ENCODE measurements at places on chromosomes 2 and 18. TPM values are rescaled to one million over a fixed set of nuclear protein-coding genes. Genes with fewer than 3 reads are reported as not detected.

GRCh38 chr2:214706986-214707385 lies 102.5 kb downstream of the BARD1 start:
- no peak for DNase-seq
- H3K27ac ChIP-seq: no peak overlapping the region
- H3K36me3 ChIP-seq: peaks cover 4% of the 10 kb centered on the region
- no peaks in the 10 kb centered on the region for H3K27me3 ChIP-seq
- H3K4me3 ChIP-seq: no peak overlapping the region

DNA sequence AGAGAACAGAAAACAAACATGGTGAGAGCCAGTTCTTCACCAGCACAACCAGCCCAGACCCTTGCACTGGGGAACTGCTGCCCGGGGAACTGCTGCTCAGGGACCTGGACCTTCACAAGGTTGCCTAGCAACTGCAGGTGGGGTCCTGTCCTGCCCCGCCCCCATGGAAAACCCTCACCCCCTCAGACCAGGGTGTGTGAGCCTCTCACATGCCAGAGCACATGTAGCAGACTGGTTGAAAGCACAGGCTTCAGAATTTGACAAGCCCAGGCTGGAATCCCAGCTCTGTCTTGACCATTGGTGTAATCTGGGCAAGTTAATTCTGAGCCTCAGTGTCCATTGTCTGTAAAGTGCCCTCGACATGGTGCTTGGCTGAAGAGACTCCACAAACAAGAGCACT lies 118.6 kb downstream of the LOXHD1 start:
- no peak overlapping the region for H3K4me3 ChIP-seq
- H3K27me3 ChIP-seq: peaks cover 38% of the 10 kb centered on the region
- H3K4me1 ChIP-seq: no peaks in the 10 kb centered on the region

GAREM2 gene
- 26.4 TPM for total RNA-seq

DNA sequence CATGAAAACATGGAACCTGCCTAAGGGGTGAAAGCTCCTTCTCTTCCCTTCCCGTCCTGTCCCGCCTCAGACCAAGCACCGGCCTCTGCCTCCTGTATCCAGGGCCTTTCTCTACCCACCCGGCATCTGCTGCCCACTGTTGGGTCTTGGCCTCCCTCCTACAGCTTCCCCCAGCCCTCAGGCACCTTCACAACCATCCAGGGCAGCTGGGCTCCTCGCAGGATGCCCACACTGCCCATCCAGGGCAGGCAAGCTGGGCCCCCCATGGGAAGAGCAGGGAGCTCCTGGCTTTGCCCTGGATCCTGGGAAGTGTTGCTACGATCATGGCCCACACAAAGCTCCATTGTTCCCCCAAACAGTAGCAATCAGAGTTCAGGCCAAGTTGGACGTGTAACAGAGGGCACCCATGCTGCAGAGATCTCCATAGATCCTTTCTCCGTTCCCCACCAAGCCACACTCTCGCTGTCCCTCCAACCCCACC lies 206.6 kb downstream of the NDUFA10 start:
- H3K27ac ChIP-seq: no peak overlapping the region
- H3K27me3 ChIP-seq: peaks cover 36% of the 10 kb centered on the region
- peaks cover 9% of the 10 kb centered on the region for H3K4me1 ChIP-seq
- no peak for DNase-seq

DUSP2 gene
- 40.6 TPM for total RNA-seq

FAM161A gene
- 9.3 TPM for total RNA-seq

GRCh38 chr2:236215196-236215595 lies 47.0 kb upstream of the GBX2 start:
- no peak overlapping the region for H3K4me3 ChIP-seq
- H3K27ac ChIP-seq: no peak overlapping the region
- H3K4me1 ChIP-seq: no peaks in the 10 kb centered on the region
- no peaks in the 10 kb centered on the region for H3K36me3 ChIP-seq
- peaks cover 22% of the 10 kb centered on the region for H3K27me3 ChIP-seq

DNA sequence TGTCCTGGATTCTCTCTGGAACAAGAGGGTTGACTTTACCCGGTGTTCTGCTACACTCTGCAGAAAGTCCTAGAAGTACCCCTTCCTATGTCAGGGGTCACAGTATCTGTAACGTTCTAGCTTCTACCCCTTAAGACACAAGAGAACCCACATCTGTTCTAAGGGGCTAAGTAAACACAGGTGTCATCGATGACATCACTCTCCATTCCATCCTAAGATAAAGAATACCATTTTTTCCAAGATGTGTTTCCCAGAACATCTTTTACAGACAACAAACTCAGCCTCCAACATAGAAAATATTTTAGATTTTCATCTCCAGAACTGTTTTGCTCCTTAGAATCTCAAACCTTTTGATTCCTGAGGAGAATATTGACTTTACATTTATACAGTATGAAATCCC lies 239.1 kb downstream of the TRIB2 start:
- H3K4me1 ChIP-seq: peaks cover 20% of the 10 kb centered on the region
- H3K27me3 ChIP-seq: no peaks in the 10 kb centered on the region
- H3K27ac ChIP-seq: no peak overlapping the region
- DNase-seq: no peak
- H3K36me3 ChIP-seq: peaks cover 2% of the 10 kb centered on the region
- H3K4me3 ChIP-seq: no peak overlapping the region

RAB6D gene
- total RNA-seq: not detected

- no peak overlapping the region for H3K27ac ChIP-seq
- H3K27me3 ChIP-seq: peaks cover 12% of the 10 kb centered on the region
- H3K4me3 ChIP-seq: no peak overlapping the region
- no peak for DNase-seq
- peaks cover 3% of the 10 kb centered on the region for H3K4me1 ChIP-seq
Measured at GRCh38 chr2:198657512-198658121, 800.1 kb downstream of the SATB2 start.

DNA sequence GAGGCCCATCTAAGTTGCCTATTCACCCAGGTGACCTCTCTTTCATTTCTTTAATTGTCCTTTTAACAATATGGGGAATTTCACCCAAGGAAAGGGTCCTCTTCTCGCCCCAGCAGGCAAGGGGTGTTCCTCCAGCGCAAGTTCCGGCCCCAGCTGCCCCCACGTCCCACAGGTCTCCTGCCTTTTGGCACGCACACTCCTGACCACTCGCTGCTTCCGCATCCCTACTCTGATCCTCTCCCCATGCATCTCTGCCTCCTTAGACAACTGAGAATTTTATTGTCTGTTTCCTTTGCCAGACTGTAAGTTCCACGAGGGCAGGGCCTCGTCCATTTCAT lies 684 bp upstream of the ARPC2 start:
- peak overlapping the region; percentile 86 for H3K4me3 ChIP-seq
- peak overlapping the region; percentile 94 for H3K27ac ChIP-seq
- H3K4me1 ChIP-seq: peaks cover 36% of the 10 kb centered on the region
- DNase-seq: no peak

DNA sequence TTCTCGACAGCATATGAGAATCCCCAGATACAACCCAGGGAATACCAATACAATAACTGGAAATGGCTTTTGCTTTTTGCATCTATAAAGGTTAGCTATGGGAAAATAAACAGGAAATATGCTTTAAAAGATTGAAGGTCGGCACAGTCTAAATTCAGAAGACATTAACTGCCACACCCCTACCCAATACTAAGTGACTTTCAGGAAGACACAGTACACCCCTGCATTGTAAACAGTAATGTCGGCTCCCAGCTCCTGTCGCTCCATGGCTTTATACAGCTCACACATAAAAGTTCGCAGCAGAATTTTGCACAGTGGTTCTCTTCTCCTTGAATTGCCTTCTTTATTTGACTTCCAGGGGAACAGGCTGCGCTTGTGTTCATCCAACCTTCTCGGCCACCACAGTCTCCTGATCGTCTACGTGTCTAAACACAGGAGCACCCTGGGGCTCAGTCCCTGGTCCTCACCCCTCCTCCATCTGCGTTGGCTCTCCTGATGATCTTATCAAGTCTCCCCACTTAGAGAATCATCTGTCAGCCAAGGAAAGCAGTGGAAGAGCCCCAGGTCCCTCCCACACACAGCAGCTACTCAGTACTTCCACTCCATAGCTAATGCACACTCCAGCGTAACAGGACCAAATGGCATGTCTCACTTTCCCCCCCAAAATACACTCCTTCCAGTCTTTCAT lies 22.7 kb downstream of the CYB5A start:
- H3K4me3 ChIP-seq: no peak overlapping the region
- H3K4me1 ChIP-seq: peaks cover 14% of the 10 kb centered on the region
- no peak for DNase-seq

GRCh38 chr2:20225294-20226151 lies 593 bp upstream of the SDC1 start:
- H3K27me3 ChIP-seq: no peaks in the 10 kb centered on the region
- H3K27ac ChIP-seq: peak overlapping the region; percentile 64
- H3K4me1 ChIP-seq: peaks cover 31% of the 10 kb centered on the region
- no peaks in the 10 kb centered on the region for H3K36me3 ChIP-seq

EPHA4 gene
- total RNA-seq: 20.6 TPM

GRCh38 chr2:37776487-37776886 lies 105.0 kb upstream of the CDC42EP3 start:
- DNase-seq: no peak
- H3K4me1 ChIP-seq: peaks cover 95% of the 10 kb centered on the region
- H3K4me3 ChIP-seq: no peak overlapping the region
- H3K27me3 ChIP-seq: peaks cover 4% of the 10 kb centered on the region
- H3K27ac ChIP-seq: peak overlapping the region; percentile 92

- H3K27me3 ChIP-seq: no peaks in the 10 kb centered on the region
- H3K4me1 ChIP-seq: no peaks in the 10 kb centered on the region
- no peak overlapping the region for H3K27ac ChIP-seq
- DNase-seq: no peak
- no peak overlapping the region for H3K4me3 ChIP-seq
Measured at GRCh38 chr2:23871206-23871605, 55.7 kb downstream of the ATAD2B start.

GKN2 gene
- not detected for total RNA-seq

DNA sequence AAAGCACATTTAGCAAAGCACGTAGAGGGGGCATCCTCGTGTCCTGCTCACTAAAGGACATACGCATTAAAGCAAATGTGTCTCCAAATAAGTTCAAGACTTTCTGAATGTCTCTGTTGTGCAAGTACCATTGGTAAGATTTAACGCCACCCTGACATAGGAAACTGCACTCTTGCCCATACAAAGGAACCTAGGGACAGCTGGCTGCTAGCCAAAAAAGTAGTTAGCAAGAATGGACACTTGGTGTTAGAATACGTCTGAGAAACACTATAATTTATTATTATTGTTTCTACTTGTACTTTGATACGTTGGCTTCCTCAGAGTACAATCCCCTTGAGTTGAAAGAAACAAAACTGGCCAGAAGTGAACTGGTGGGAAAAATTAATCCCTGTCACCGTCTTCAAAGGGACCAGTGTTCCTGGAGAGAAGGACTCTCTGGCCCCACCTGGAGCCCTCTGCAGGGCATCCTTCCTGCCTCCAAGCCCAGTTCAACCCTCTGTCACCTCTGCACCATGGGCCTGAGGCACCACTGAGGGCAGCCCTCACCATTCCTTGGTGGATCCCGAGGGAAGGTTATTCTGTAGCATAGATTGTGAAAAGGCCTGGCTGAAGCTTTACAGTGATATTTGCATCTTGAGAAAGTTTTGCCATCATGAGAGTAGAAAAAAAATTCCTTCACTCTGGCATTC lies 51.4 kb upstream of the APCDD1 start:
- no peaks in the 10 kb centered on the region for H3K27me3 ChIP-seq
- H3K4me3 ChIP-seq: no peak overlapping the region
- peaks cover 63% of the 10 kb centered on the region for H3K4me1 ChIP-seq
- H3K27ac ChIP-seq: no peak overlapping the region

GRCh38 chr2:52456561-52457377 lies 1310.8 kb upstream of the CHAC2 start:
- H3K4me3 ChIP-seq: no peak overlapping the region
- H3K36me3 ChIP-seq: no peaks in the 10 kb centered on the region
- no peak overlapping the region for H3K27ac ChIP-seq

DNA sequence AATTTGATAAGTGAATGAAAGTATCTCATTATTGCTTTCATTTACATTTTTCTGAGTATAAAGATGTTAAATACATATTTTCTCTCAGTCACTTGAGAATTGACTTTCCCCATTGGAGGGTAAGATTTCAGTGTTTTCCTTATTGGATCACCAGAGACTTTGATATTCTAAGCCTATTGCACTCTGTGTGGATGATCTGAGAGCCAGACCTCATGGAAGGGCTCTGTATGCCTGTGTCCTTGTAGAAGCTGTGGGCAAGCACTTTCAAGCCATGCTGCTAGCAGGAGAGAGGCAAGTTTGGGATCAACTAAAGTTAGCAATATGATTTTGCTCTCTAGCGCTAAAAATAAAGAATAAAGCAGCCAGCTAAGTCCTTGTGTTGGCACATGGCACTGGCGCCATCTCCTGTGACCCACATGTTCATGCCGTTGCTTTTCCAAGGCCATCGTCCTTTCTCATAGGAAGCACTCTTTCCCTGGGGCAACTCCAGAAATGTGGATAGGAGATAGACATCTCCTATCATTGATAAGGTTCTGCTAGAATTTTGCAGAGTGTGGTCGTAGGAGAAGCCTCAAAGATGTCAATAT lies 72.6 kb downstream of the AOX1 start:
- no peaks in the 10 kb centered on the region for H3K36me3 ChIP-seq
- H3K4me3 ChIP-seq: no peak overlapping the region
- peaks cover 10% of the 10 kb centered on the region for H3K4me1 ChIP-seq

DNA sequence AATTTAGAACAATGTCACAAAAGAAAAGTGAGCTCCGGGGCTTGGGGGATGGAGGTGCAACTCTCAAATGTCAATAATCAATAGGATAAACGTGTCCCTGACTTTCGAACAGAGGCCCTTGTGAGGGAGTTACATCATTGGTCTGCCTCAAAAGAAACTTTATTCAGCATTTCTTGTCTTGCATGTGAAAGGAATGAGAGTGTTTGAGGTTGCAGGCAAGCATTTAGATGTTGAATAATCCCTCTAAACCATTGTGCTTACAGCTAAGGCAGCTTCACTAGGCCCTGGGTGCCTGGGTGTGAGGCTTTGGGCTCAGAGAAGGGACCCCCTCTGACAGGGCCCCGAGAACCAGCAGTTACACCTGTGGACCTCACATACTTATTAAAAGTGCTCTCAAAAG lies 28.6 kb upstream of the FHL2 start:
- peaks cover 53% of the 10 kb centered on the region for H3K4me1 ChIP-seq
- no peak for DNase-seq
- peak overlapping the region; percentile 87 for H3K27ac ChIP-seq
- no peaks in the 10 kb centered on the region for H3K36me3 ChIP-seq
- no peaks in the 10 kb centered on the region for H3K27me3 ChIP-seq

MYO1B gene
- total RNA-seq: 74.6 TPM

DNA sequence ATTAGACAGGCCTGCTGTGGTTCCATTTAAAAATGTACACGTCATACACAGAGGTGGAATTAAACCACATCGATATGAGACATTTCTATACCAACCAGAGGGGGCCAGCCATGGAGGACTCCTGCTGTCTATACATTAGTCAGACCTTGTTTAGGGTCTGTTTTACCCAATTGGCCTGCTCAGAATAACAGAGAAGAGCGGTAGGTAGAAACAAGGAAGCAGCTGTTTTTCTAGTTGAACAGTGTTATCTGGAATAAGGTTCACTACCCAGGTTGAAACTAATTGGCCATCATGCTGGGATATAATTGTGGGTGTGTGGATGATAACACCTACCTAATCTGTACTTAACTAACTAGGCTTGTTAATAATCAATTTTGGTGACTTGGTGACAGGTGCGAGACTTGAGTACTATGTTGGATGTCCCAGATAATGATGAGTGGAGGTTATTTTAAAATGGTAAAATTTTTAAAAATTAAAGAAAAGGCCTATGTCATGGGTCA lies 47.5 kb downstream of the RHBDD1 start:
- no peak overlapping the region for H3K4me3 ChIP-seq
- H3K27me3 ChIP-seq: no peaks in the 10 kb centered on the region
- H3K4me1 ChIP-seq: peaks cover 4% of the 10 kb centered on the region

MOGAT1 gene
- not detected for total RNA-seq

GRCh38 chr2:199989822-199990221 lies 34.4 kb downstream of the MAIP1 start:
- H3K4me3 ChIP-seq: no peak overlapping the region
- no peak overlapping the region for H3K27ac ChIP-seq
- H3K36me3 ChIP-seq: no peaks in the 10 kb centered on the region

ALPP gene
- not detected for total RNA-seq

Data from mesothelial cell of epicardium (in vitro differentiated cells).